ENCODE measurements at places on chromosomes 11 and 22.

DNA sequence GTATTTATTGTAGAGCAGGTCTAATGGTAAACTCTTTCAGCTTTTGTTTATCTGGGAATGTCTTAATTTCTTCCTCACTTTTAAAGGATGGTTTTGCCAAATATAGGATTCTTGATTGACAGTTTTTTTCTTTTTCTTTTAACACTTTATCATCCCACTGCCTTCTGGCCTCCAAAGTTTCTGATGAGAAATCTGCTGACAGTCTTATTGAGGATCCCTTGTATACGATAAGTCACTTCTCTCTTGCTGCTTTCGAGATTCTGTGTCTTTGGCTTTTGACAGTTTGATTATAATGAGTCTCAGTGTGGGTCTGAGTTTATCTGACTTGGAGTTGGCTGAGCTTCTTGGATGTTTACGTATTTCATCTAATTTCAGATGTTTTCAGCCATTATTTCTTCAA lies 6.7 kb upstream of the TSKU start:
- no peak for DNase-seq

GRCh38 chr11:62427630-62428233 lies 8.9 kb downstream of the SCGB1A1 start:
- DNase-seq, result no peak

DNA sequence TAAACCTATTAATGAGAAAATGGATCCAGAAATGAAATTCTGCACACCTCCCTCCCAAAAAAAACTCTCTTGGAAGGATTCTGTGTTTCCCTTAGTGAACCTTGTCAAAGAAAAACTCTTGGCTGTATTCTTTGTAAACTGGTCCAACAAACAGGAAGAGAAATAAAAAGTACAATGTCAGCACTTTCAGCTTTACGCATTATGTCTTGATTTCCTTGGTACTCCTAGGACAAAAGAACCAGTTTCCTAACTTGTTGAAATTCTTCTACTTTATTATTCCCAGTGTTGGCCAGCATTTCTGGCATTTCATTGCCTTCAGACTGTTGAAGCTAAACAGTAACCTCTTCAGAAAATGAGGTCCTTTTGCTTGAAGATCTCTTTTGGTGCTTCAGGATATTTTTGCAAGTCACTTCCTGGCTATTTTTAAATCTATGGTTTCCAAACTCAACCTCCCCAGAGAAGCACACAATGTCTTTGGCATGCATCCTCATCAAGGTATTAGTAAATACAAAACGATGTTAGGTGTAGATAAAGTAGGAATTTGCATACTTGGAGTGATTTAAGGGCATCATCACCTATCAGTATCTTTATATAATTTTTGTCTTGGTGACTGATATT lies 342.7 kb downstream of the AASDHPPT start:
- DNase-seq, result no peak

- DNase-seq, result no peak
Measured at GRCh38 chr11:83456566-83456965, 170.4 kb upstream of the CCDC90B start.

GRCh38 chr11:115980337-115981103 lies 476.3 kb upstream of the CADM1 start:
- DNase-seq, result no peak

DNA sequence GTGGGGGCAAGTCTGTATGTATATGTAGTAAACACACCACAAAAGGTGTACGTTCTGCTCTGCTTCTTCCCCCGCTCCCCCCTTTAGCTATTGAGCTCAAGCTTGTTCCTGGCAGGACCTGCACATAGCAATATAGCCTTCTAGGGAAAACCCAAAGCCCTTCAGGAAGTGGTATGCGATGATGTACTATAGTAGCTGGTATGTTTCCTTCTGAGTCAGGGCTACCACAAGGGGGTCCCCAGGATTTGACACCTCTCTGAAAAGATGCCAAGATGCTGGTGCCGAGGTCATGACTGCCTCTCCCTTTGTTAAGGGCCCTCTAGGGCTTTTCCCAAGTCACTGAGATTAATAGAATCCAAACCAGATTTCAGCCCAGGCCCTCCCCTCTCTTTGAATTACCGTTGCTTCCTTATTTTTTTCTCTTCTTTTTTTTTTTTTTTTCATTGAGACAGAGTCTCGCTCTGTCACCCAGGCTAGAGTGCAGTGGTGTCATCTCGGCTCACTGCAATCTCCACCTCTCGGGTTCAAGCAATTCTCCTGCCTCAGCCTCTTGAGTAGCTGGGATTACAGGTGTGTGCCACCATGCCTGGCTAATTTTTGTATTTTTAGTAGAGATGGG lies 268.4 kb downstream of the ETS1 start:
- DNase-seq, result no peak

GRCh38 chr11:38274031-38274430 lies 1676.0 kb upstream of the RAG2 start:
- no peak for DNase-seq

DNA sequence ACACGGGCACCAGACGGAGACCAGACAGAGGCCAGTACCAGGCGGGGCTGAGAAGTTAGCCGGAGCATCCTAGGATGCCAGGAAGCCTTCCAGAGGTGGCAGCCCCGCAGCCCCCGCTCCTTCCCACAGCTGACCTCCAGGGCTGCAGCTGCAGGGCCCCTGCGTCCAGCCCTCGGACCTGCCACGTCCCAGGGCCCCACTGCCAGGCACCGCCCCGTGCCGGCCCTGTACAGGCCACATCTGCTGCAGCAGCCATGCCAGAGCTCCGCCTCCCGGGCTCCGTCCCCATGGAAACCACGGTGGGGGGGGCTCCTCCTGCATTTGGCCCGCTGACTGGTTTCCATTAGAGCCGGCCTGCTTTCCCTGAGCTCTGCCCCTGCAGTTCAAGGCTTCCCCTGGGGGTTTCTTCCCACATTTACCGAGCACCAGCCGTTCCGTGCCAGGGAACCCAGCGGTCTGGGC lies 62.5 kb upstream of the PPARA start:
- no peak for DNase-seq

DNA sequence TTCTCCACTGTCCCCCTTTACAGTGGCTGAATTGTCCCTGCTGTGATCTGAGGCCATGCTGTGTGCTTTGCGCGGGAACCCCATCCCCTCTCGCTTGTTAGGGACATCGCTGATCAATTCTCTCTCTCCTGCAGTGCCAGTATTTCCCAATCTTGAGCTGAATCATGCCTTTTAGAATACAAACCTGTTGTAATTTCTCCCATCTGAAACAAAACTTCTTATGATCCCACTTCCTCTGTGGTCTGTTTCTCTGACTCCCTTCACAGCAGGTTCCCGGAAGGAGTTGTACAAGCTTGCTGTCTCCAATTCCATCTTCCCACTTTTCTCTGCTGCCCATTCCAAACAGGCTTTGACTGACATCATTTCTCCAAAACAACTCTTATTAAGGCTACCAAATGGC lies 16.8 kb downstream of the ADAMTS15 start:
- no peak for DNase-seq

DNA sequence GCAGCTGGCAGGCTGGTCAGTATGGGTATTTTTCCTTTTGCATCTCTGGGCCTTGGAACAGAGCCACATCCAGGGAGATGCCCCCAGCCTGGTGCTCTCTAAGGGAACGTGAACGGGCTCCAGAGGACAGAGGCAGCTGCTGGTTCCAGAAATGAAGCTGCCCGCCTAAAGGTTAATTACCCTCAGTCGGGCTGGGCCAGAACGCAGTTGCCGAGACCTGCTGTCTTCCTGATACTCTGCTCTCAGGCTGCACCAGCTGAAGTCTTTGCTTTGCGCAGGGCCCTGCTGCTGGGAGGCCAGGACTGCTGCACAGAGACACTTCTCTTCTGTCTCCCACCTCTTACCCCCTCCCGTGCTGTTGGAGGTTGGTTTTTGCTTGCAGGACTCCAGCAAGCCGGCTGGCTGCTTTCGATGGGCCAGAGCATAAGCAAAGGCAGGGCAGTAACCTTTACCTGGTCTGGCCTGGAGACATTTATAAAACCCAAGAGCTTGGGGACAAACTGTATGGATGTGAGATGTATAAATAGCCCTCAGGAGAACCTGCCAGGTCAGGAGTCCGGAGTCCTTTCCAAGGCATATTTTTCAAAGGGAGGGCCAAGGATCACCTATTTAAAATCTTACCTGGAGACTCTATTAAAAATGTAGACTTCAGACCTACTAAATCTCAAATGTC lies 197.1 kb downstream of the GRIK4 start:
- DNase-seq, result no peak

GRCh38 chr11:72975778-72976521 lies 161.7 kb downstream of the ATG16L2 start:
- no peak for DNase-seq

- no peak for DNase-seq
Measured at GRCh38 chr11:69293819-69294505, at the start of gene MYEOV. Gene MYEOV (plus strand): TSS chr11:69294155. CDS start chr11:69295355, 1,200 bp downstream.

DNA sequence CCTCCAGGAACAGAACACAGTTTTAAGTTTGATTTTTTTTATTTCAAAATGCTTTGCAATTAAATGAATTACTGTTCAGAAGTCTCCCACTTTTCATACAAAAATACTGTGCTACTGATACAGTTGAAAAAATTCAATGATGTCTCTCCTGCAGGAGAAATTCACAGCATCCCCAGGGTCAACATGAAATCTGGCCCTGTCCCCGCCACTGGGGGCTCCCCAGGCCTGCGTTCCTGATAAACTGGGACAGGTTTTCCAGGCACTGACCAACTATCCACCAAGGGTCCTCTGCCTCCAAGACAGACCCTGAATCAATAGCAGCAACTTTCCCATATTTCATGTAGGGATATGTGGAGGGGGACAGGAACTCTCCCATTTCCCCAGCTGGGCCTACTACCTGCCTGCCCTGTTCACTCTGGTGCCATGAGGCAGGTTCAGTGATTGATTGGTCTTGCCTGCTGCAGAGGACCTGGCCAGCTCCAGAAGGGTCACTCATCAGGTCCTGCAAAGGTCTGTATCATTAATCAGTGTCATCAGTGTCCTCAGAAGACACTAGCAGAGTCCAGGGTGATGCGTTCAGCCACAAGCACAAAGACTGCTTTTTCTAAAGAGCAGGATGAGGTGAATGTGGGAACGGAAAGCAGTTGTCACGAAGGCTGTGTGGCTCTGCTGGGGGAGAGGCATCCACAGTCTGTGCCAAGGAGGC lies 43.4 kb downstream of the PISD start:
- DNase-seq, result no peak

DNA sequence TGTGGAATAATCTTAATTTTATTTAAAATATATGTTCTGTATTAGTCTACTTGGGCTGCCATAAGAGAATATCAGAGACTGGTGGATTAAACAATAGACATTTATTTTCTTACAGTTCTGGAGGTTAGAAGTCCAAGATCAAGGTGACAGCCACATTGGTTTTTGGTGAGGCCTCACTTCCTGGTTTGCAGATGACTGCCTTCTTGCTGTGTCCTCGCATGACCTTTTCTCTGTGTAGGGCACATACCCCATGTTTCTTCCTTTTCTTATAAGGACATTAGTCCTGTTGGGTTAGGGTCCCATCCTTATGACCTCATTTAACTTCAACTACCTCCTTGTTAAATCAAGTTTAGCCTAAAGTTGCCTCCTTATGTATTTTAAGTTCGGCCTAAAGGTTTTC lies 202.7 kb upstream of the MPPED2 start:
- DNase-seq, result no peak

DNA sequence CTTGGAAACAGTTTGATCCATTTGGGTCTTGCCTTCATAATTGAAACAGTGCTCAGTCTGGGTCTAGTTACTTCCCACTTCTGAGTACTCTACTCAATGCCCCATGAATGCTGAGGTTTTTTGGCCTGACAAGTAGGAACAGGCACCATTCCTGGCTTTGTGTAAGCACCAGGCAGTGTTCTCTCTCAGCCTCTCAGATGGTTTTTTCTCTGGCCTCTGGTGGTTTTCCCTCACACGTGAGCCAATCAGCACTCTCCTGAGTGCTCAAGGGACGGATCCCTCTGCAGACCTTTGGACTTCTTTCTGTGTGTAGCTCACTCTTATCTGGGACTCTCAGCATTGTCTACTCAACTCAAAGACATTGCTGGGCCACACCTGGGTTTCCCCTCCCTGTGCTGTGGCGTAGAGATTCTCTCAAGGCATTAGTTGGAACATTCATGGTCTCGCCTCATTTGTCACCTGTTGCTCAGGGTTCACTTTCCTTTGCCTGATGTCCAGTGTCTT lies 21.3 kb downstream of the SIK2 start:
- no peak for DNase-seq

DNA sequence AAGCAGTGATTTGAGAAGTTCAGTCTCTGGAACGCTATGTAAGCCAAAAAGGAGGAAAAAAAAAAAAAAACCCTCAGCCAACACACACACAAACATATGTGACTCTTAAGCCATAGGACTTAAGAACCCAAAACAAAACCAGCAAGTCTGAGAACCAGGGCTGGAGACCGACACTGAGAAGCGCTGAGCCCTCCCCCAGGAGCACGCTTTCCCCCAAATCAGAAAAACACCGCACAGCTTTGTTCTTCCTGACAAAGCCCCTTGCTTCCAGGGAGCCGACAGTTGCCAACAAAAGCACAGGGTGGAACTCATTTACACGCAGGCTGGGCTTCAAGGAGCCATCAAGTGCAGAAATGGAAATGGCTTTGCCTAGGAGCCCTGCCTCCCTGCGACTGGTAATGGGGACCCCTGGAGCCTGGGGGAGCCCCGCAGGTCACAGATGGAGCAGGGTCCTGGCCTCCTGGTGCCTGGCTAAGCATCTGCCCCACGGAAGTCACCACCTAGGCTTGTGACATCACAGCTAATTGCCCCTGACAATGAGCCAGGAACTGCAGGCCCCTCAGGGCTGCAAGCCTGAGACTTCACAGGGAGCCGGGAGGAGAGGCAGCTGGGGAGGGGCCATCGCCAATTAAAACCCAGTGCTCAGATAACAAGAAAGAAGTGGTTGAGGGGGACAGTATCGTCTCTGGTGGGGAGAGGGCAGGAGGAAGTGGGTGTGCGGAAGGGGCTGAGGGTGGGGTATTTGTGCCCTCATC lies 66.9 kb downstream of the NFAM1 start:
- DNase-seq, result no peak

DNA sequence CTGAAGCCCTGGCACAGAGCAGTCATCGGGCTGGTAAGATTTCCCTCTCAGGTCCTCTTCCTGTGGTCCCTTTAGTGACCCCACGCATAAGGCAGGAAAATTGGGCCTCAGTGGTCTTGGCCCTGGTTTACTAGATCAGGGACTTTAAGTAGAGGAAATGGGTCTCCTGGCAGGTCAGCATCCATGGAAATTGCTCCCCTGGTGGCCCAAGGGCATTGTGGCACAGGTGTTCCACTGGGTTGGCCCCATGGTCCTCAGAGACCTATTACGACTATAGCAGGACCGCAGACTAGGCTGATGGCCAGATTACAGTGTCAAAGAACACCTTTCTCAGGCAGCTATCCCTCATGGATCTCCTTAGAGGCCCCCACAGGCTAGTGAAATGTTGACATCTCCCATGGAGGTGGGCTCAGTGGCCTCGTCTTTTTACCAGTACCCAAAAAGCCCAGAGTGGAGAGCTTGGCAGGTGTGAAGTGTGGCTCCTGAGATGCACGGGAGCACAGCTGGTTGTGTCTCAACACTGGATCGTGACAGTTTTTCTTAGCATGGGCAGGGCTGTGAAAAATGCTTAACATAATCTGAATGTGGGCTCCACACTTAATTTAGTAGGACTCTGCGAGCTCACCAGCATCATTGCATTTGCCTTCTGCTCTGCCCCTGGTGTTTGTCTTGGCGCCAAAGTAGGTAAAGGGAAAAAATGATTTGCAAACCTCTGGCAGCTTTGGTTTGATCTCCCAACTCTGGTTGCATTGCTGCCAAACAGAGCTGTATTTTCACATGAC lies 74.2 kb downstream of the ZBTB16 start:
- no peak for DNase-seq
